ENCODE measurements at places on chromosomes 2 and 18.

- no peak for DNase-seq
Observed at GRCh38 chr2:187169864-187170263, 278.2 kb downstream of the CALCRL start.

- DNase-seq: no peak
Observed at GRCh38 chr2:27860111-27860510, 30.1 kb downstream of the RBKS start.

DNA sequence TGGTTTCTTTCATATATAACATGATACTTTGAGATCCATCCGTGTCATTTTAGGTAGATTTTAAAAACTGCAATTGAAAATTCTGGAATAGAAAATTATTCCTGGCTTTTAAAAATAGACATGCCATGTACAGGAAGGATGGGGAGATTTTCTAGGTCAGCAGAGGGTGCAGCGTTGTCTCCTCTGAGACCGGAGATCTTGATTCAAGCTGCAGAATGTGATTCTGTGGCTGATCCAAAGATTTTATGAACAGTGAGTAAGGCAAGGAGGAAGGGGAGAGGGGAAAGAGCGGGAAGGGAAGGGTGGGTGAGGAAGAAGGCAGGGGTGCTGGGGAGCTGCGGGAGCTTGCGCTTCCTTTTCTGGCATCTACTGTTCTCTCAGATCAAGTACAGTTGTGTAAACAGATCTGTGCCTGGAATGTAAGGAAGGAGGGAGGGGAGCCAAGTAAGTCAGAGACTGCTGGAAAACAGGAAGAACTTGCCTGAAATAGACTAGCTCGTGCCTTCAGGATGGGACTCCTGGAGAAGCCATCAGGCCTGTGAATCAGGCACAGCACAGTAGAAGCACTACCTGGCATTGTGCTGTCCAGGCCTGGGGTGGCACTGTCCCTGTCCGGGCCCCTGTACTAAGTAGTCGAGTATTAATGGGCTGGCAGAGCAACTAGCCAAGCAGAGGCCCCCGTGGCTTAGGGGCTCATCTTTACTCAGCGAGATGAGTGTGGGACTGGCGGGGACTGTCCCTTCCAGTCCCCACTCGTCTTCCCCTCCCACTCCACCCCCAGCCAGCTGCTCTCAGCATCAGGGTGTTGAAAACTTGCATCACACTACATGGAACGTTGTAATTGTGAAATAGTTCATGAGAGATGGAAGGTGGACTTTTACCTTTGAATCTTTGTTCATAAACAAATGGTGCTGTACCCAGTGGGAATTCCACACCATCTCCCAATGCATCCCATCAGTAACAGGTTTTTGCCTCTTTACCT lies 163.5 kb downstream of the UXS1 start:
- DNase-seq: peak; percentile 23

DNA sequence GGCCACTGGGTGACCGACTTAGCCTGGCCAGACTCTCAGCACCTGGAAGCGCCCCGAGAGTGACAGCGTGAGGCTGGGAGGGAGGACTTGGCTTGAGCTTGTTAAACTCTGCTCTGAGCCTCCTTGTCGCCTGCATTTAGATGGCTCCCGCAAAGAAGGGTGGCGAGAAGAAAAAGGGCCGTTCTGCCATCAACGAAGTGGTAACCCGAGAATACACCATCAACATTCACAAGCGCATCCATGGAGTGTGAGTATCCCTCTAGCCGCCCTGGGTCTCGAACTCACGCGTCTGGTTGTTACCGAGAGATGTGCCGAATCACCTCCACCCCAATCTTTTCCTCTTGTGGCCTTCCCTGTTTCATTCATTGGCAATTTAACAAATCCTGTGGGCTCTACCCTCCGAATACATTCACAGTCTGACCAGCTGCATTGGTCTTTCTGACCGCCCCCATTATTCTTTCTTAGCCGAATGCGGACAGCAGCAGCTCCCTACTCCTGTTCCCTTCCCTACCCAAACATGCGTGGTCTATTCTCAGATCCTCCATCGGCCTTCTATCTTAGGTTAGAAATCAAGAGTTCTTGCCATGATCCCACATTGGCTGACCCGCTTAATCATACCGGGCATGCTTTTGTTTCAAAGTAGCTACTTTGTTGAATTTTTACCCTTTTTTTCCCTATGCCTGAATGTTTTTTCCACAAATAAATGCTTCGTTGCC lies 631 bp downstream of the RPL31 start:
- DNase-seq: no peak

DNA sequence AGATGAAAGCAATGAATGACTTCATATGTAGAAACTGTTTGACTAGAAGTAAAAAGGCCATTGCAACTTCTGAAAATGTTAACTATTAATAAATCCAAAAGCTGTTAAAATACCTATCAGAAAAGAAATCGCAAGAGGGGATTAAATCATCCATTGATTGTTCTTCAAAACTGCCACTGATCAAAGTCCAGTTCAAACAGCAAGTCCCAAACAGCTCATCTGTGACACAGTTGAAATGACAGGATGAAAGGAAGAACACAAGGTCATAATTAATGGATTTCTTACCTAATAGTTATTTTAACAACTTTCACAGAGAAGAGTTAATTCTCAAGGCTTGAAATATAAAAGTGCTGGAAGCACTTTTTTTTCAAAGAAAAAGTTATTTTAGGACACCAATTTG lies 90.4 kb downstream of the SESTD1 start:
- no peak for DNase-seq

DNA sequence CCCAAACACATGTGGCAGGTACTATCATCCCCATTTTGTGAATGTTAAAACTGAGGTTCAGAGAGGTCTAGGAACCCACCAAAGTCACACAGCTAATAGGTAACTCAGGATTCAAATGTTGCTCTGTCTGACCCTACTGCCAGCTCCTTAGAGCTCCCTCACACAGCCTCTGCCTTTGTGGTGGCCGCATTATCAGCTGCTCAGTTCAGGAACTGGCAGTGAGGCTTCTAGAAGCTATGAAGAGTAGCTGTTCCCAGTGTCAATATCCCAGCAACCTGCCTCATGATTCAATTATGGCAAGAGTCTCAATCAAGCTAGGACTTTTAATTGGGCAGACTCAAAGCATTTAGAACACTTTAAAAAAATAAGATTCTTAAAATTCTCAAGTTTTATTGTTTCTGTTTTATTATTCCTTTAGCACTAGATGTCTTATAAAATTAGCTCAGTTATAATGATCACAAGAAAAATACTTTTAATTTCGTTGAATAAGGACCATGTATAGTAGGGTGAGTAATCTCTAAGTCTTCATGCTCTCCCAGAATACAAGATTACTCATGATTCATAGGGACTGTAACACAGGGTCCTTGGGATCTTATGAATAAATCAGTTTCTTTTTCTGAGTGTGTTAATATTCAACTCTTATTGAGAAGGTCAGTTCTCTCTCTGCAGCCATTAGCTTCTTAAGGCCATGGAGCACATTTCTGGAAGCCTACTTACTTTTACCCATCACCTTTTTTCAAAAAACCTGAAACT lies 342.7 kb downstream of the RND3 start:
- DNase-seq: no peak

DNA sequence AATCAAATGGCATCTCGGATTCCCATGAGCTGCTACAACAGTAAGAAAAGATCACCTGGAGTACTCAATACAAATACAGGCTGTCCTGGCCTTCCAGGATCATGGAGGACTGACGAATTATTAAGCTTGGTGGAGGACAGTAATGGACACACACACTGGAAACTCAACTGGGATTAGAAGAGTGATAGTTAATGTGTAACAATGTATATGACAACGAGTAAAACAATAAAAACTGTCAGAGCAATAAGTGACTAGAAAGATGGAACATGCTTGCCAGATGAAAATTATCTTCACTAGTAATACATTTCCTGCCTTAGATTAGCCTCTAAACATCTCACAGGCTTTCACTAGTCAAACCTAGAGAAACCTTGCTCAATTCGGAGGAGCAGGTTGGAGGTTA lies 49.2 kb upstream of the CDH20 start:
- DNase-seq: no peak

DNA sequence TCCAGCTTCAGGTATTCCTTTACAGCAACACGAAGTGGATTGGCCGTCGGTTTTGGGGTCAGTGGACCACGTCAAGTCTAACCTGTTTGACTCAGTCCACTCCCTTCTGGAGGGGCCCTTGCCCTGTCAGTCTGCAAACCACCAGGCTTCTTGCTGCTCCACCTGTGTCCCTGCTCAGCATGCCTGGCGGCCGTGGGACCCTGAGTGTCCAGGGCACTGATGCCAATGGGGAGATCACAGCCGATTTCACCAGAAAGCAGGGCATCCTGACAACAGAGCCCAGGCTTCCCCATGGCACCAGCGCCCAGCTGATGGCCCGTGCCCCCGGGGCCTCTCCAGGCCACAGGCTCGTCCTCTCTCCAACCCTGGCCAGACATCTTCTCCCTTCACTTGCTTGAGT lies 41.2 kb upstream of the HS6ST1 start:
- DNase-seq: no peak

- DNase-seq: no peak
Observed at GRCh38 chr2:176160251-176160985, 3.3 kb downstream of the HOXD3 start.

DNA sequence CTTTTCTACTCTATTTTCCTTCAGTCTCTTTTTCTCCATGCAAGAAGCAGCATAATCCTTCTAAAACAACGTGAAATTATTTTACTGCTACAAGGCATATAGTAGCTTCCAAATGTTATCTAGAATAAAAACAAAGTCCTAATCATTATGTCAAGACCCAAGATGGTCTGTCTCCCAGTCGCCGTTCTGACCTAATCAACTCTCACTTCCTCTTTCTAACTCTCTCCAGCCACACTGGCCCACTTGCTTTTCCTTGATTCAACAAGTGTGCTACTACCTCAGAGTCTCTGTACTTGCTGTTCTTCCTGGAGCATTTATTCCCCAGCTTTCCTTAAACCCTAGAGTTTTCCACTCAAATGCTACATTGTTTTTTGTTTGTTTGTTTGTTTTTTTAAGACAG lies 1491.2 kb downstream of the LRP1B start:
- DNase-seq: no peak

GRCh38 chr2:9276901-9277451 lies 70.4 kb downstream of the ASAP2 start:
- DNase-seq: no peak

DNA sequence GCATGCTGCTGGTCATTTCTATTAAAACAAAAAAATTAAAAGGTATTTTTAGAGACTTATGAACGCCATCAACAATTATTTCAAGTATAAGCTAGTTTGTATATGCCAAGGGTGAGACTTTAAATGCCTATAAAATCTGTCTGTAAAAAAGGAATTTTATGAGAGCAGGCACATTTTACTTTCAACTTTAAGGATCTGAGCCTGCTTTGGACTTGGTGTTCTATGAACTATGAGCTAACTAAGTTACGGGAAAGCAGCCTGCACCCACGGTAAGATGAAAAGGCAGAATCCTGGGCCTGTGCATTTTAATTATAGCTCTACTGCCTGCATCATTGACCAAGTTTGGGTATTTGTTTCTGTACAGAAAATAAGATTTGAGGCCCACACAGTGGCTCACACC lies 95.4 kb downstream of the PLEKHM3 start:
- no peak for DNase-seq

GRCh38 chr2:141162314-141162713 lies 968.5 kb downstream of the LRP1B start:
- DNase-seq: no peak

GRCh38 chr2:168350380-168350779 lies 103.0 kb upstream of the STK39 start:
- no peak for DNase-seq

DNA sequence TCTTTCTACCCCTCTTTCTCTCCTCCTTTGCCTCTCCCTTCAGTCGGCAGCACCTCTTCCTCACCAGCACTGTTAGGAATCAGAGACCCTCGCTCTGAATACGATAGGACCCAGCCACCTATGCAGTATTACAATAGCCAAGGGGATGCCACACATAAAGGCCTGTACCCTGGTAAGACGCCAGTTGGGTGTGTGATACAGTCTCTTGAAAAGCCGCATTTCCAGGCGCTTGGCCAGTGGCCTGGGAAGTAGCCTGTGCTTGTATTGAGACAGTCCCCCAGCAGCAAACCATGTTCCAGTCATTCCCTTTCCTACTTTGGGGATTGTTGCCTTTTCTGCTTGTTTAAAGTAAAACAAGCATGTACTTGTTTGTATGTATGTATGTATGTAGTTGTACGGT lies 118.4 kb upstream of the DAPL1 start:
- DNase-seq: no peak

DNA sequence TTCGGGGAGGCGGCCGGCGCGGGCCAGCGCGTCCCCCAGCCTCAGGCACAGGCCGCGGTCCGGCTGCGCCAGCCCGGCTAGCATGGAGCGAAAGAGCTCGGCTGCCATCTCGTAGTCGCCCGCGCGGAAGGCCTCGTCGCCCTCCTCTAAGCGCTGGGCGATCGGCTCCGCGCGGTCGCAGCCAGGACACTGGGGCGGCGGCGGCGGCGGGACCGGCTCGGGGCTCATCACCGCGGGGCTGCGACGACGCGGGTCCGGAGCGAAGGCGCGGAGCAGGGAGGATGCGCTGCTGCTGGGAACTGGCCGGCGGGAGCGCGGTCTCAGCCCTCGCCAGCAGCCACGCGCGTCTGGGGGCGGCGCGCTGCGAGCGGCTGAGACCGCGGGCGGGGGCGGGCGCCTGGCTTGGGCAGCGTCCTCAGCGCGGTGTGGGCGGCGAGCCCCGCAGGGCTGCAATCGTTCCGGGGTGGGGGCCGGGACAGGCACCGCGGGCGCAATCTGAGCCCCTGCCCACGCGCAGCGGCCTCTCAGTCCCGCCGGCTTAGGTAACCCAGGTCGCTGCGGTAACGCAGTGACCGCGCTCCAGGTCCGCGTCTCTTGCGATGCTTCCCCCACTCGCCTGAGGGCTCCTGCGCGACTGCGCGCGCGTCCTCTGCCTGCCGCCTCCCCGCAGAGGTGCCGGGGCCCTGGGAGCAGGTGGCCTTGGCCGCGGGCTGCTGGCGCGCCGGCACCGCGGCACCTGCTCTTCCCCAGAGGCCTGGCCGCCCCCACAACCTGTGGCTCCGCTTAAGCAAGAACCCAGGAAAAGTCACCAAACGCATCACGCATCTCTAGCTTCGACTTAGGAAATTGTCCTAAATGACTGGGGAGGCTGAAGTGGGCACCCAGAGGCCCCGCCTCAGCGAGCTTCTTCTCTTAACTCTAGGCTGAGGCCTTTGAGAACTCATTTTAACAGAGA lies at the start of gene LONRF2:
TSS of gene LONRF2 (minus strand) at position 636 of the 955 bp plus-strand sequence. CDS start at position 228, 408 bp downstream.
- DNase-seq: peak; percentile 1

DNA sequence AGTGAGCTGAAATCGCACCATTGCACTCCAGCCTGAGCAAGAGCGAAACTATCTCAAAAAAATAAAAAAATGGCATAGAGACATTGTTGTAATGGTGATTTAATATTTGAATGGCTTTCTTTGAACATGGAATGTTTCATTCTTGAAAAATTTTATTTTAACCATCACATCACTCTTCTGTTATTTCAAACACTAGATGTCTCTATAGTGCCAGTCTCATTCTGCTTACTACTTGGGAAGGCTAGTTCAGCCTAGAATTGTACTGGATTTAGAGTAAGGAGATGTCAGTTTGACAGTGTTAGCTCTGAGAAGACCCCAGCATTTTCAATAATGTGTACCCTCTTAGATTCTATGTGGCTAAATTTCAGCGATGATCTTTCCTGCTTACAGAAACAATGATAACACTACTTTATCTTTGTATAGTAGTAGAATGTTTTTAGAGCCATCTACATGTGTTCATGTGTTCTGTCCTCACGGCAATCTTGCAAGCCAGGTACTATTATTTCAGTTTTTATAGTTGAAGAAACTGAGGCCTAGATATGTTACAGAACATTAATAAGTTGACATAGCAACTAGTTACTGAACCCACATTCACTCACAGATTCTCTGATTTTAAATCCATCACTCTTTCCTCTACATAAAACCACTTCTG lies 142.9 kb upstream of the ZSWIM2 start:
- no peak for DNase-seq

All from stimulated activated CD8-positive, alpha-beta memory T cell treated with anti-CD3 and anti-CD28 coated beads, Interleukin-2, amount 100 ng/mL, for 48 hours (primary cell).